ENCODE measurements at places on chromosomes 5 and 9. TPM values are rescaled to one million over a fixed set of nuclear protein-coding genes. Genes with fewer than 3 reads are reported as not detected.
A peak's percentile ranks its signal among the peaks of the same experiment; 100 is the strongest.

Gene MGAT1
- 154 TPM for total RNA-seq

Gene PRELID2
- 1.5 TPM for total RNA-seq

Gene EPB41L4A
- total RNA-seq = not detected

Gene CCDC183
- total RNA-seq = 0.26 TPM

Gene GAPT
- total RNA-seq = not detected

Gene CARTPT
- total RNA-seq = not detected

Gene TEX48
- total RNA-seq = 0.61 TPM

DNA sequence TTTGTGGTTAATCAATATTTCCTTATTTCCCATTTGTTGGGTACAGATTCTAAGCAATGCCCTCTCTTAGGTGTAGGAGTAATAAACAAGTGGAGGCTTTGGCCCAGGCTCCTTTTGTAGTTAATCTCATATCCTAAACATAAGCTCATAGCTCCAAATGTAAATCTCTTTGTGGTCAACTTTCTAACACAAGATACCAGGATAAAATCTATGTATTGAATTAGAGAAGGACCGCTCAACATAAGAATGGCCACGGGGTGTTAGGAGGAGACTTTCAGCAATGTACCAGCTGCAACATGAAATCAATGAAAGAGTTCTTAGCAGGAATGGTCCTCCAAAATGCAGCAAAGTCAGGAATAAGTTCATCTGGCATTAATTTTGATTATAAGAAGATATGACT lies 334.5 kb upstream of the ITGA1 start:
- peaks cover 2% of the 10 kb centered on the region for H3K27me3 ChIP-seq
- no peak overlapping the region for H3K4me3 ChIP-seq
- no peak for DNase-seq
- no peaks in the 10 kb centered on the region for H3K4me1 ChIP-seq
- H3K36me3 ChIP-seq = no peaks in the 10 kb centered on the region

DNA sequence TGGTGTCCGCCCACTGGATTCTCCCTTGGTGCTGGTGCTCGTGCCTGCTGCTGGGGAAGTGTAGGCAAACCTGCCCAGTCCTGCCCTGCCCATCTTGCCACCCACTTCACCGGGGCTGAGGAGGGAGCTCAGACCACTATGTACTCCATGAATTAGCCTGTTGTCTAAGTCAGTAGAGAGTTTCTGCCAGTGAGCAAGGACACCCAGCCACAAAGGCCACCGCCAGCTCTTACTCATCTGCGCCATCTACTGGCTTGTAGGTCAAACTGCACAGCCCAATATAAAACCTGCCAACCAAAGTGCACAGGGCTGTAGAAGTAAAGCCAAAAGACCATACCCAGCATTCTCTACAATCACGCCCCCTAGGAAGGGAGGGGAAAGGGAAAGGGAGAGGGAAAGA lies 102.3 kb downstream of the GLIS3 start:
- no peak overlapping the region for H3K4me3 ChIP-seq
- H3K27me3 ChIP-seq = peaks cover 2% of the 10 kb centered on the region
- H3K4me1 ChIP-seq = no peaks in the 10 kb centered on the region
- peaks cover 6% of the 10 kb centered on the region for H3K36me3 ChIP-seq

- peak; percentile 60 for DNase-seq
- peak overlapping the region; percentile 68 for H3K4me3 ChIP-seq
- H3K27me3 ChIP-seq = peaks cover 15% of the 10 kb centered on the region
- peaks cover 30% of the 10 kb centered on the region for H3K4me1 ChIP-seq
- H3K36me3 ChIP-seq = no peaks in the 10 kb centered on the region
These were observed 13.3 kb upstream of the LPCAT1 start for GRCh38 chr5:1536871-1537602.

DNA sequence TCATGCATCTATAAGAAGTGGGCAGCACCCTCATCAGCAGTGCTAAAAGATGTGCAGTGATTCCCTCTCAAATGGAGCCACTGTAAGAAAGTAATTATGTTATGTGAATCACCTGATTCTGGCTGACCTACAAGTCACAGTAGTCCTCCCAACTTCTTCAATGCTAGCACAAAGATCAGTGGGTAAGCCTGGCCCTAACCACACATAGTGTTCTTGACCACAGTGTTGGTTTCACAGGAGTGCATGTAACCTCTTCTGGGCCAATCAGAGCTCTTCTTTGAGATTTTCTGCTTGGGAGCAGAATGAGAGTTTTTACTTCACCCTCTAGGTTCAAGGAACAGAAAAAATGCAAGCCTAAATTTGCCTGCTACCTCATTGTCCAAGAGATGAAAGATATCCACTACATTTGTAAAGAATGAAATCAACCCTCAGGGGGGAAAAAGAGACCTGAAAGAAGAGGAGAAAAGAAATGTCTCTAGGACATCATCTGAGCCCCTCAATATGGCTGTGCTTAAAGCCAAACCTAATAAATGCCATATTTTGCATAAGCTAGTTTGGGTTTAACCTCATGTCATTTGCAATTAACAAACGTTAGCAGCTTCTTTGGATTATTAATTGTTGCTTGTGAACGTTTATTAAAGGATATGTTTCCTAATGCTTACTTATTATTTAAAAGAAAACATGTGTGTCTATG lies 65.3 kb upstream of the ADRB2 start:
- H3K27ac ChIP-seq = no peak overlapping the region
- H3K4me1 ChIP-seq = peaks cover 8% of the 10 kb centered on the region
- DNase-seq = peak; percentile 28
- no peak overlapping the region for H3K4me3 ChIP-seq

DNA sequence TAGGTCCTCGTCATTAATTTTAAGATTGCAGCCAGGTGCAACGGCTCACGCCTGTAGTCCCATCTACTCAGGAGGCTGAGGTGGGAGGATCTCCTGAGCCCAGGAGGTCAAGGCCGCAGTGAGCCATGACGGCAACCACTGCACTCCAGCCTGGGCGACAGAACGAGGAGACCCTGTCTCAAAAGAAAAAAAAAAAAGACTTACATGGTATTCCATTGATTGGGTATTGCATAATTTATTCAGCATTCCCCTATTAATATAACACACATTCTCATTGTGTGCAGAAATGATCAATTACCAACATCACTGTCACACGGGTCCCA lies 62.9 kb downstream of the DUSP1 start:
- H3K27ac ChIP-seq = no peak overlapping the region
- no peaks in the 10 kb centered on the region for H3K36me3 ChIP-seq
- DNase-seq = no peak

DNA sequence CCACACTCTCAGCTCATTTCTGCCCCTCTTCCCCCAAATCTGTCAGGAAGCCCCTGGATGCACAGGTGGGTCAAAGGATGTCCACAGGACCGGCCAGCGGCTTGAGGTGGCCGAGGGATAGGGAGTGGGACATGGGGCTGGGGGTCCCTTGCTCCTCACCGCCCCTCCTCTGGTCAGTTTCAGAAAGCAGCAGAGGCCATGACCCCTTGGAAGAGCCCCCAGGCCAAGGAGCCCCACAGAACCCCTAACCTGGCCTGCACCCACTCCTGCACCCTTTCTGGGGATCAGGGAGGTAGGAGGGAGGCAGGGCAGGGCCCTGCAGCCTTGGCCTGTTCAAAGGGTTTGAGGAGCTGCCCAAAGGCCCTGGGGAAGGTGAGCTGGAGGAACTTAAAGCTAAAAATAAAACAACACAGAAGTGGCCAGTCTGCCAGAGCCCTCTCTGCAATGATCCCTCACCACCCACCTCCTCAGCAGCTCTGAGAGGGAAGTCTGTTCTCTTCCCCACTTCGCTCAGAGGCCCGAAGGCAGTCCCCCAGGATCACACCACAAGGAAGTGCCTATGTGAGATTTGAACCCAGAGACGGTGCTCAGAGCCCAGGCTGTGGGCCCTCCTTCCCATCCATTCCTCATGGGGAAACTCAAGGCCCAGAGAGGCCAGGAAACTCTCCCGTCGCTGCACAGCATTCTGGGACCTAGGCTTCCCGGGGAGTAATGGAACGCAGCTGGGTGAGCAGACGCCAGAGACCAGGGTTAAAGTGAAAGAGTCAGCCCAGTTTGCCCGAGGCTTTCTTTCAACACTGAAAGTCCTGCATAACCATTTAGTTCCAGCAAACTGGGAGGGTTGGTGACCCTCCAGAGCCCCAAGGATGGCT lies 910 bp downstream of the ENG start:
- peak overlapping the region; percentile 85 for H3K4me3 ChIP-seq
- DNase-seq = no peak
- H3K27me3 ChIP-seq = no peaks in the 10 kb centered on the region
- peaks cover 36% of the 10 kb centered on the region for H3K36me3 ChIP-seq
- H3K27ac ChIP-seq = peak overlapping the region; percentile 86

- no peak overlapping the region for H3K4me3 ChIP-seq
- no peak overlapping the region for H3K27ac ChIP-seq
- no peaks in the 10 kb centered on the region for H3K4me1 ChIP-seq
- DNase-seq = no peak
- peaks cover 7% of the 10 kb centered on the region for H3K27me3 ChIP-seq
These were observed 17.3 kb upstream of the ANGPTL2 start for GRCh38 chr9:127139775-127140174.

DNA sequence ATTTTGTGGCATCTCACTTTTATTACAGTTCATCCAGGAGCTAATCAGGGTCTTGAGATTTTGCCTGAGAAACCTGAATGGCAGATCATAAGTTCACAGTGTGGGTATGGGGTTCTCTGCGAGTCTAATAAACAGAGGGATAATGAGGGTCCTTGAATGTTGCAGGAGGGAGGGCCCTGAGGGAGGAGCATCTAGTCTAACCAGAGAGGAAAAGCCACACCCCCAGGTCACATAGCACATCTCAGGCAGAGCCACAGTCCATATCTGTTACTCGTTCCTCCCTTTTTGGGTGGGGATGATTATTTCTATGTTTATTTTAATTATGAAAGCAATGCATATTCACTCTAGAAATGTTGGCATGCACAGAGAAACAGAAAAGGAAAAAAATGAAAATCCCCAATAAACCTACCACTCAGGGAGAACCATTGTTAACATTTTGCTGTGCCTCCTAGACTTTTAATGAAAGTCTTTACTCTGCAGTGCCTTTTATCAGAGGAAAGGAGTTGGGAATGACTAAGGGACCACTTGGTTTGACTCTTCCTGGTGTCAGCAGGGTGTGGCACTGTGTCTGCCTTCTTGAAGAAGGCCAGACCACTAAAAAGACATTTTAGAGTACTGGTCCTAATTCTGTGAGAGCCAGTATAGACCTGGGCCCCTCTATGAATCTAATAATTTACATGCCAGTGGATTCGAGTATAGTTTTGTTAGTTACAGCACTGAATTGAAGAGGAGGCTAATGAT lies 2.8 kb downstream of the GALNT12 start:
- peaks cover 14% of the 10 kb centered on the region for H3K27me3 ChIP-seq
- peaks cover 35% of the 10 kb centered on the region for H3K4me1 ChIP-seq
- no peak for DNase-seq
- H3K27ac ChIP-seq = no peak overlapping the region

GRCh38 chr9:20980832-20981455 lies 50.5 kb downstream of the HACD4 start:
- H3K27ac ChIP-seq = no peak overlapping the region
- no peak overlapping the region for H3K4me3 ChIP-seq
- H3K36me3 ChIP-seq = peaks cover 19% of the 10 kb centered on the region
- H3K27me3 ChIP-seq = no peaks in the 10 kb centered on the region

GRCh38 chr9:75941066-75941465 lies 50.6 kb downstream of the PCSK5 start:
- H3K27ac ChIP-seq = no peak overlapping the region
- no peaks in the 10 kb centered on the region for H3K27me3 ChIP-seq
- no peak for DNase-seq
- H3K36me3 ChIP-seq = no peaks in the 10 kb centered on the region
- no peak overlapping the region for H3K4me3 ChIP-seq
- peaks cover 8% of the 10 kb centered on the region for H3K4me1 ChIP-seq

GRCh38 chr5:108418197-108418596 lies 36.3 kb upstream of the FBXL17 start:
- no peaks in the 10 kb centered on the region for H3K4me1 ChIP-seq
- no peaks in the 10 kb centered on the region for H3K27me3 ChIP-seq
- H3K4me3 ChIP-seq = no peak overlapping the region

DNA sequence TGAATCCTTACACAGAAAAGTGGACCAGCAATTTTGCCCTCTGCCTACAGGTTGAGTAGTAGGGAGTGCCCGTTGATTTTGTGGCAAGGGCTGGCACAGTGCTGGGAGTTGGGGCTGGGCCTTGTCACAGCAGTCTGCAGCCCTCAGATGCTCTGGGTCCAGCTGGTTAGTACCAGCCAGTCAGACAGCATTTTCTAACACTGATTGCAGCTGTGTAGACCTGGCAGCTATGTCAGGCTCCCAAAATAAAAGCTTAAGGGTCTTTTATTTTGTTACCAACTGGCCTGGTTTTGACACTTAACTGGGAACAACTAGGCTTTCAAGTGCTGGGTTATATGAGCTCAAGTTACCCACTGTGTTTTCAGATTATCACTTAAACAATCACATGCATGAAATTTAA lies 57.7 kb downstream of the MAT2B start:
- DNase-seq = no peak
- H3K4me3 ChIP-seq = no peak overlapping the region
- peaks cover 18% of the 10 kb centered on the region for H3K4me1 ChIP-seq
- no peaks in the 10 kb centered on the region for H3K36me3 ChIP-seq
- H3K27ac ChIP-seq = no peak overlapping the region
- H3K27me3 ChIP-seq = peaks cover 44% of the 10 kb centered on the region

GRCh38 chr9:96453625-96454024 lies 3.7 kb downstream of the HABP4 start:
- H3K36me3 ChIP-seq = no peaks in the 10 kb centered on the region
- H3K4me3 ChIP-seq = no peak overlapping the region
- peaks cover 8% of the 10 kb centered on the region for H3K27me3 ChIP-seq
- DNase-seq = no peak

- H3K27me3 ChIP-seq = peaks cover 6% of the 10 kb centered on the region
- DNase-seq = no peak
- no peaks in the 10 kb centered on the region for H3K36me3 ChIP-seq
These were observed 70.8 kb upstream of the PRRC1 start for GRCh38 chr5:127446626-127447025.

GRCh38 chr9:35646153-35646532 lies 4.6 kb downstream of the SIT1 start:
- H3K36me3 ChIP-seq = peaks cover 62% of the 10 kb centered on the region
- no peaks in the 10 kb centered on the region for H3K27me3 ChIP-seq
- peak overlapping the region; percentile 97 for H3K4me3 ChIP-seq
- peaks cover 67% of the 10 kb centered on the region for H3K4me1 ChIP-seq
- no peak for DNase-seq

DNA sequence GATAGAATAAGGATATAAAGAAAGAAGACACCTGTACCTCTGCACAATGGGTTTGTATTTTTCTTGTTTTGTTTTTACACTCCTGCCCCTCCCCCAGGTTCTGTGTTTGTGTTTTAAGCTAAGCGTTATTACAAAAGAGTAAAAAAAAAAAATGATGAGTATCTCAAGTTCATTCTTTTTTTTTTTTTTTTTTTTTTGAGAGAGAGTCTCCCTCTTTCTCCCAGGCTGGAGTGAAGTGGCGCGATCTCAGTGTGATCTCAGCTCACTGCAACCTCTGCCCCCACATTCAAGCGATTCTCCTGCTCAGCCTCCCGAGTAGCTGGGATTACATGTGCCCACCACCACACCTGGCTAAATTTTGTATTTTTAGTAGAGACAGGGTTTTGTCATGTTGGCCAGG lies 29.4 kb upstream of the RAI14 start:
- no peak overlapping the region for H3K4me3 ChIP-seq
- no peaks in the 10 kb centered on the region for H3K27me3 ChIP-seq
- DNase-seq = no peak
